ENCODE measurements at places on chromosomes 4 and X.

DNA sequence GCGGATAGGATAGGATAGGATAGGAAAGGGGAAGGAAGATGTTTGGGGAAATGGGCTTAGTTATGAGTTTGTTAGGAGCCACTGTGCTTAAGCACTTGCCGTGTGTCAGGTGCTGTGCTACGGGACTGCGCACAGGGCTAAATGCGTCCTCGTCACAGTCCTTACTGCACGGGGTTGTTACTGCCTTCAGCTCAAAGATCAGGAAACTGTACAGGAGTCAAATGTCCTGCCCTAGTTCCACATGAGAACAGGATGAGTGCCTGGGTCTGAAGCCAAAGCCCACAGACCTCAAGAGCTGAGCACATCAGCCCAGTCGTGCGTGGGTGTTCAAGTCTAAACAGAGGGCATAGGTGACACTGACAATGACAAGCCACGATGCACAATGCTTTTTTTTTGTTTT is 15.0 kb downstream of the ACSL1 start:
- no peak for DNase-seq

GRCh38 chr4:179415847-179416223 is 1973.6 kb upstream of the AGA start:
- DNase-seq: no peak

GRCh38 chr4:117466388-117466787 is 381.0 kb upstream of the TRAM1L1 start:
- no peak for DNase-seq

DNA sequence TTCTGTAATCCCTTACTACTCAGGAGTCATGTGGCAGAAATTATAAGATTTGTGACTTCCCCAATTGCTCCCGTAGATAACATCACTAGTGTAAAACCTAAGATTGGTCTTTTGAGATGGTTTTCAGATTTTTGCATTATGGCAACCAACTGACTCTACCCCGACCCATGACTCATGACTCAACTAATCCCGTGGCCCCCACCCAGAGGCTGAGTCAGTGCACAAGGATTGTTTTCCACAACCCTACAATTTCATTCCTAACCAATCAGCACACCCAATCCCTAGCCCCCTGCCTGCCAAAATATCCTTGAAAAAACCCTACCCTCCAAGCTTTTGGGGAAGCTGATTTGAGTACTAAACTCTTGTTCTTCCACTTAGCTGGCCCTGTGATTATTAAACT is 109.4 kb upstream of the FAM9C start:
- DNase-seq: no peak

All from stimulated activated CD8-positive, alpha-beta memory T cell treated with anti-CD3 and anti-CD28 coated beads, Interleukin-15, amount 100 ng/mL, for 48 hours (primary cell).